ENCODE measurements at places on chromosomes 5 and 9. TPM values are rescaled to one million over a fixed set of nuclear protein-coding genes. Genes with fewer than 3 reads are reported as not detected.

The FOXD4L3 gene
- total RNA-seq = 0.47 TPM

DNA sequence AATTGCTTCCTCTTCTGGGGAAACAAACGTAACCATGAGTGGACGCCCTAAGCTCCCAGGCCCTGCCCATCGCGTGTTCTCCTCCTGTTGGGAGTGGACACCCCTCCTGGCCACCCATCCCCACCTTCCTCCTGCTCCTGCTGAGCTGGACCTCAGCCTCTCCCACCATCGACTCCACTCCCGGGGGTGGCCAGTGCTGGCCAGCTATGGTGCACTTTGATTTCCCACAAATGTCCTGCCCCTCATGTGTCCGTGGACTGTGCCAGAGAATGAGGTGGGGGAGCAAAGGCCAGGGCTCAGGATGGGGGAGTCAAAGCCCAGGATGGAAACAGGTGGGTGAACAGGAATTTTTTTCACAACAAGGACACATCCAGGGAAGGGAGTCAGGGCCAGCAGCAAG lies 62.8 kb downstream of the MED10 start:
- DNase-seq = no peak

GRCh38 chr9:124934290-124934689 lies 6.6 kb downstream of the GOLGA1 start:
- no peak for DNase-seq

DNA sequence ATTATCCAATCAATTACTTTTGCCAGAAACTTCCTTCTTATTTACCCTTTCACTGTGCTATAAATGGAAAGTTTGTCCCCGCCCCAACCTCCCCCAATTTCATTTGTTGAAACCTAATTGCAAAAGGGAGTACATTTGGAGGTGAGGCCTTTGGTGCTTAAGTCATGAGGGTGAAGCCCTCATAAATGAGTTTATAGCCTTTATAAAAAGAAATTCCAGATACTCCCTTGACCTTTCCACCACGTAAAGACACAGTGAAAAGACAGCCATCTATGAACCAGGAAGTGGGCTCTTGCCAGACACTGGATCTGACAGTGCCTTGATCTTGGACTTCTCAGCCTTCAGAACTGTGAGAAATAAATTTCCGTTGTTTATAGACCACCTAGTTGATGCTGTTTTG lies 82.3 kb downstream of the NUDT12 start:
- DNase-seq = no peak

GRCh38 chr9:72361217-72361616 lies 3.8 kb downstream of the ZFAND5 start:
- DNase-seq = no peak

DNA sequence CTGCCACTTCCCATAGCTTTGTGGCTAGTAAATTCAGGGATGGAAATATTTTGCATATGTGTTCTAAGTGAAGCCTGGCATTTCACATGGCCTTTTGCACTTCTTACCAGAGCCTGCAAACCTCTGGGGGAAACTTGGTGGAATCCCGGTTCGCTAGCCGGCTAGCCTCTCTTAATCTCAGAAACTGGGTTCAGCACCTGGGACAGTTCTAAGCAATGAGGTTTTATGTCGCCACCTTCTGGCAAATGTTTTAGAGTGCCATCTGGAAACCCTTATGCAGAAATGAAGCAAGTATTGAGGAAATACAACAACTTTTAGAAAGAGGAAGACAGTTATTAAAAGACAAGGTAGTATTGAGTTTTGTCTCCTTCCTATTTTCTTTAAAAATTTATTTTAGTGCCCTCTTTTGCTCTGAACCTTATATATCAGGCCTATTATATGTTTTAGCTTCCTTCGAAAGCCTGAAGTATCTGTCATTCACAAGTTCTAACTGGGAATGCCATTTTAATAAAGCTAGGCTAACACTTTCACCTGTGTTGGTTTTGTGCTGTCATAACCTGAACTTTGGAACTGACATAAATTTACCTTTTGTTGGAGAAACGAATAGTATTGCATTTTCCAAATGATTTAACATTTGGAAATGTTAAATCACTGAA lies 963 bp upstream of the HTR1A start:
- no peak for DNase-seq

GRCh38 chr9:122339579-122339978 lies 31.2 kb upstream of the PTGS1 start:
- no peak for DNase-seq

GRCh38 chr5:9713959-9714586 lies 83.9 kb upstream of the TAS2R1 start:
- DNase-seq = no peak

- DNase-seq = no peak
Measured at GRCh38 chr9:78566948-78567675, 270.2 kb downstream of the PSAT1 start.

DNA sequence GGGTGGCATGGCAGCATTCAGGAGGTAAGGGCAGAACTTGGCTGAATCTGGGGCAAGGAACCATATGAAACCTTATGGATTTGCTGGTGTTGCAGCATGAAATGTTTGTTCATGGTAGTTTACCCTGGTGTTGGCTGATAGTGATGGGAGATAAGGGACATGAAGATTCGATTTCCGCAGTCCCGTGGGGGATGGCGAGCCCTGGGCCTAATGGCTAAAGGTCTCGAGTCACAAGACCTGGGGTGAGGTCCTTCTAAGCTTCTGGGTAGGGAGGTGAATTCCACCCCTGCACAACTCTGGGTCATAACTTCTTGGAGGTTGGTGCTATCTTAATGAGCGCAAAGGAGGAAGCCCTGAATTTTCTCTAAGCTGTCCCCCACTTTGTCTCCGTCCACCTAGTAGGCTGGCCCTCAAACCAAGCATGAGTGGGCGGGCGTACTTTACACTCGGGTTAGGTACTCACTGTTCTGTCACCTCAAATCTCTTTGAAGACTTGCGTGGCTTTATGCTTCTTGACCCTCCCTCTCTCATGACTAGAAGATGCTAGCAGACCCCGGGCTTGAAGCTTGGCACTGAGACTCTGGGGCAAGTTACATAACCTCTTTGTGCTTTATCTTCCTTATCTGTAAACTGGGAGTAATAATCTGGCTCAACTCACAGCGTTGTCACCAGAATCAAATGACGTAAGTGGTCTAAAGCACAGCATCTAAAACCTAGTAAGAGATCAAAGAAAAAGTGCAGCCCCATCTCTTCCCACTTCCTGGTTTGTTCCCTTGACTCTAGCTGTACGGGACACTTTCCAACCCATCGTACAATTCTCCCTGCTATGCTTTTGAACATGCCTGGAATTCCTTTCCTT lies 72.5 kb downstream of the BASP1 start:
- DNase-seq = no peak

Measured in occipital lobe (tissue), 3 donors.